Naive thymus-derived CD8-positive, alpha-beta T cell (primary cell): ENCODE measurements at places on chromosomes 2 and 18.

GRCh38 chr2:76870011-76870410, 652.2 kb downstream of the LRRTM4 start:
- DNase-seq, result no peak

GRCh38 chr2:43605079-43605655, 9.3 kb upstream of the THADA start:
- peak; percentile 13 for DNase-seq

- no peak for DNase-seq
Observed at GRCh38 chr2:241509155-241509784, 886 bp upstream of the STK25 start.

- DNase-seq, result no peak
Observed at GRCh38 chr2:166239548-166239947, 111.7 kb upstream of the SCN1A start.

DNA sequence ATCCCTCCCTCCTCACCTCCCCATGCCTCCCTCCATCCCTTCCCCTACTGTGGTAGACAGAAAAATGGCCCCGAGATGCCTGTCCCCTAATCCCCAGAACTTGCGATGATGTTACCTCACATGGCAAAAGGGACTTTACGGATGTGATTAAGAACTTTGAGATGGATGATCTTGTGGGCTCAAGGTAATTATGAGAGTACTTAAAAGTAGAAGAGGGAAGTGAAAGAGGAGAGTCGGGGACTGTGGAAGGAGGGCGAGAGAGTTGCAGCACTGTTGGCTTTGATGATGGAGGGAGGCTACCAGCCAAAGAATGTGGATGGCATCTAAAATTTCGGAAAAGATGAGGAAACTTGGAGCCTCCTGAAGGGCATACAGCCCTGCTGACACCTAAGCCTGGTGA, 66.5 kb downstream of the AGAP1 start:
- DNase-seq, result no peak

GRCh38 chr2:136327162-136327852, 209.4 kb upstream of the CXCR4 start:
- peak; percentile 90 for DNase-seq

DNA sequence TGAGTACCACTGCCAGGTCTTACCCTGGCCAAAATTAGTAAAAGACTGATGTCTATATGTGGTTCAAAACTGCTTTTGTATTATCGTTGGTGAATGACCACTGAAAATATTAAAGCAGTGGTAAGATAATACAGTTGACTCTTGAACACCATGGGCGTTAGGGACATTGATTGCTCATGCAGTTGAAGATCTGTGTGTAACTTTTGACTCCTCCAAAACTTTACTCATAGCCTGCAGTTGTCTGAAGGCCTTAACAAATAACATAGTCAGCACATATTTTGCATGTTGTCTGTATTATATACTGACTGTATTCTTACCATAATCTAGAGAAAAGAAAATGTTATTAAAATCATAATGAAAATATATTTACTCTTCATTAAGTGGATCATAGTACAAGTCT, 5.8 kb upstream of the ANKRD12 start:
- no peak for DNase-seq

GRCh38 chr2:199458009-199458805, 468 bp upstream of the SATB2 start:
- DNase-seq, result peak; percentile 40

DNA sequence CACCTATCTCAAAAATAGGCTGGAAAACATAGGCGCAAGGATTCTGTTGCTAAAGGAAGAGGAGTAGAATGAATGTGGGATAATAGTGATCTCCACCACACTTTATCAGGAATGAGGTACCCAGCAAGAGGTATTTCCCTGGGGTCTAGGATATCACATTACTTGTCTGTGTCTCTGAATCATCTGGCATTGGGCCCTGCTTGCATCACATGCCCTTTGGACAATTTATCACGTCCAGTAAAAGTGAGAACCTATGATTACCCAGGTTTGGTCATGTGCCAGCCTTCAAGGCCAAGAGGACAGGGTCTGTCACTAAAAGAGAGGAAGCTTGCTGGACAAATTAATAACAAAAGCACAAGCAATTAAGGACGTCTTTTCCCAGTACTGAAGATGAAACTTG, 11.4 kb upstream of the TRAPPC8 start:
- DNase-seq, result no peak
